ENCODE measurements at places on chromosomes 3 and 15.

DNA sequence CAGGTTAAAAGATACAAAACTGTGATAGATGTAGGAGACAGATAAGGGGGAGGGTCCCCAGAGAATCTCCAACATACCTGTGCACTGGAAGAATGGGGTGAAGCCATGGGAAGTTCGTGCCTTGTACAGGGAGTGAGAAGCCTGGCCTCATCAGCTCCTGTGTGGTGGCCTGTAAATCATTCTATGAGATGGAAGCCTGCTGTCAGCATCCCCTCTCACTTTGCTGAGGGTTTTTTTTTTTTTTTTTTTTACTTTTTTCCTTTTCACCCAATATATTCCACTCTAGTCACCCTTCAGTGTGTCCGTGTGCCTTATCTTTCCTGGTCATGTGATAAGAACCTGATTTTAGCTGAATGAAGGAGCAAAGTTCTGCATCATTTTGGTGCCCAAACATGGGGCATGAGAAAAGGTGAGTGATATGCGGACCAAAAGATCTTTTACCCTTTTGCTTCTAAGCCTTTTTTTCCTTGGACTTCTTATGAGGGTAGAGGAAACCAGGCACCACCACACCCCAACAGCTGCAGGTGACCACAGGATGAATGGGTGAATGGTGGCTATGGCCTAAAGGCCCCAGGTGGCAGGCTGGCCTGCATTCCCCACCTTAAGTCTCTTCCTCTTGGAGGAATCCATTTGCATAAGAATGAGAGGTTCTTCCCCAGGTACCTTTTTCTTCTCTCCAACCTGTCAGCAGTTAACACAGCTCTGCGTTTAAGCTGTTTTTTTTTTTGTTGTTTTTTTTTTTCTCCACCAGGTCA, 1345.0 kb downstream of the NSUN3 start:
- no peak for DNase-seq

GRCh38 chr15:71800835-71801745, 9.3 kb upstream of the NR2E3 start:
- peak; percentile 75 for DNase-seq

- no peak for DNase-seq
These were observed 166.6 kb upstream of the SMAD3 start for GRCh38 chr15:66898656-66899386.

GRCh38 chr15:82648257-82649103, 1.3 kb upstream of the CPEB1 start:
- DNase-seq: no peak

GRCh38 chr15:51229907-51230330, 108.5 kb downstream of the CYP19A1 start:
- DNase-seq: peak; percentile 10

- peak; percentile 33 for DNase-seq
These were observed 77.9 kb downstream of the RPN1 start for GRCh38 chr3:128572644-128573105.

GRCh38 chr3:65508750-65509422, 529.8 kb downstream of the MAGI1 start:
- DNase-seq: no peak

- no peak for DNase-seq
These were observed 203.1 kb downstream of the MINAR1 start for GRCh38 chr15:79635149-79635771.

DNA sequence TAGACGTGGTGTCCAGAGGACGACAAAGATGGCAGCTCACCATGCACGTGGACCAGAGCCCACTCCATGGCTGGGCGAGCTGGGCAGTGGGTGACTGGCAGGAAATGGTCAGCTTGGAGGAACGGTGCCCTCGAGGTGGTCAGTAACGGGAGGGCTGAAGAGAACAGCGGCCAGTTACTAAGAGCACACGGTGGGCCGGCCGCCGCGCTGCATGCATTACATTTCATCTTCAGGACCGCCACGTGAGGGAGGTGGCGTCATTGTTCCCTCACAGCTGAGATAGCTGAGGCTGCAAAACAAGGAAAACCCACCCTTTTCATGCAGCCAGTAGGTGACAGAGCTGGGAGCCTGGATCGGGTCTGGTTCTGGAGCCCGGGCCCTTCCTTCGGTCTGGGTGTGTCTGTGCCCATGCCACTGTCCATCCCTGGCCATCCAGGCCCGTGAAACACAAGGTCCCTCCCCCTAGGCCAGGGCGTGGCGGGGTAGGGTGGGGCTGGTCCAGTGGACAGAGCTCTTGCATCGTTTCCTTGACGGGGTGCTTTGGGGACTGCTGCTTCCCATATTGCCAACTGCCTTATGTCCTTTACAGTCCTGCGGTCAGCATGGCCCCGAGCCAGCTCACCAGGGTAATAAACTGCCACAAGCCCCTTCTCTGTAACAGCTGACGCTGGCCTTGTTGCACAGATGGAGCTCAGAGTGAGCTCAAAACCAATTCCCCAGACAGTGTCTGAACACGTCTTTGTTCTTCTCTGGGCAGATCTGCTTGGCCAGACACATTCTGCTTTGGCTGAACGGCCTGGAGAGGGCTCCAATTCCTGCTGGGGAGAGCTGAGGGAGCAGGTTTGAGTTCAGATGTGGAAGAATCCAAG, 51.8 kb downstream of the RGMA start:
- DNase-seq: no peak

- DNase-seq: peak; percentile 91
These were observed 84.9 kb downstream of the WWTR1 start for GRCh38 chr3:149572796-149573414.

DNA sequence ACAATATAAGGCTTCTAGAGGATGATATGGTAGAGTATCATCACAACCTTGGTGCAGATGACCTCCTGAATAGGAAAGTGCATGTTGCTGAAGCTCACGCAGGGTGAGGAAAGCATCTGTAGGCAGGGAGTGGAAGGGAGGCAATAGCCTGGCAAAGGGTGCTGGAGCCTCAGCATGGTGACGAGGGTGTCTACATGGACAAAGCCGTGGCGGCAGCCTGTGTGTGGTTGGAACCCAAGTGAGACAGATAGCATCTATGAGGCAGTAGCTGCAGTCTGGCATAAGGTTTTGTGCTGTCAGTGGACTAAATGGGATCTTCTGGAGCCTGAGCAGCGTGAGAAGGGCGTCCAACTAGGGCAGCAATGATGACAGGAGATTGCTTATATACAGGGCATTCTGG, 132.5 kb downstream of the DLG1 start:
- DNase-seq: no peak

DNA sequence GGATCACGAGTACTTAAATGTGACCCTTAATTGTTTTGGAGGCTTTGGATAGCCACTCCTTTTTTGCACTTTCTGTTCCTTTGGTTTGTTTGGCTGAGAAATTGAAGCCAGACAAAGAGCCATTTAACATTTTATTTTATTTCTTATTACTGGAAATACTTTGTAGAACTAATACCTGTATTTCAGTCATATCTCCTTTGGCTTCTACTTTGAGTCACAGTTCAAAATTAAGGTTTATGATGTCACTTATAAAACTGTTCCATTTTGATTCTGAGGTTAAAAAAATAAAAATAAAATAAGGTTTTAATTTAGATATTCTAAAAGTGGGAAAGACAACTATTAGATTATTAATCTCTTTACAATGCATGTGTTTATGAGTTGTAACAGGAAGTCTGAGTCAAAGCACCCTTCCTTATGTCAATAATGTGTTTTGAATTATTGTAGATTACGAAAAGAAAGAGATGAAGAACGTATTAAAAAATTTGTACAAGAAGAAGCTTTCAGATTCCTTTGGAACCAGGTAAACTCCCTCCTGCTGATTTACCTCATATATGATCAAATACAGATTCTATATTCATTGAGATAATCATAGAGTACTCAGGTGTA, 16.9 kb upstream of the NXPE3 start:
- no peak for DNase-seq

GRCh38 chr3:108006881-108007331, 83.9 kb downstream of the CD47 start:
- DNase-seq: no peak

- no peak for DNase-seq
These were observed 141.7 kb upstream of the IQSEC1 start for GRCh38 chr3:13214847-13215472.

DNA sequence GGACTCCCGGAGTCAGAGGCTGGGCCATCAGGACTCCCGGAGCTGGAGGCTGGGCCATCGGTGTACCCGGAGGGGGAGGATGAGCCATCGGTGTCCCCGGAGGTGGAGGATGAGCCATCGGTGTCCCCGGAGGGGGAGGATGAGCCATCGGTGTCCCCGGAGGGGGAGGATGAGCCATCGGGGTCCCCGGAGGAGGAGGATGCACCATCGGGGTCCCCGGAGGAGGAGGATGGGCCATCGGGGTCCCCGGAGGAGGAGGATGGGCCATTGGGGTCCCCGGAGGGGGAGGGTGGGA, 719 bp downstream of the MAGEL2 start:
- no peak for DNase-seq

- no peak for DNase-seq
These were observed 12.7 kb downstream of the ZNF35 start for GRCh38 chr3:44661189-44661588.

- no peak for DNase-seq
These were observed 75.2 kb upstream of the SATB1 start for GRCh38 chr3:18500322-18500721.

DNA sequence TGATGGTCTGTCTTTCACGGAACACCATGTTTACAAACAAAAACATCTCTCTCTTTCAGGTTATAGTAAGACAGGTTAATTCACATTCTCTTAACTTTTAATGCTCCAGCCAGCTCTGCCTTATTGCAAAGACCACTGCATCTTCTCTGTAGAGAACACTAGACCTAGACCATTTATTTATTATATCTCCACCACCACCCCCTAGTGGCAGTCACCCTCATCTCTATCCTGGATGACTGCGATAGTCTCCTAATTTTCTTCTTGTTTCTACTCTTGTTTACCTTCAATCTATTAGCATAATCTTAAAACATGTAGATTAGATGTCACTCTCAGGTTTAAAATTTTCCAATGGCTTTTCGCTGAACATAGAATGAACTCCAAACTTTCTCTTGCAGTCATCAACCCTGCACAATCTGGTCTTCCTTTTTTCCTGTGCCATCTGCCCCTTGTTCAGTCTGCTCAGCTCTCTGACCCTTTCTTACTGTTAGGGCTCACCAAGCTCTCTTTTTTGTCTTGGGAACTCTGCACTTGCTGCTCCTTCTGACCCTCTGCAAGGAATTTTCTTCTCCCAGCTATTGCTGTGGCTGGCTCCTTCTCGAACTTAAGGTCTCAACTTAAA, 155.6 kb downstream of the SQOR start:
- peak; percentile 19 for DNase-seq

- DNase-seq: peak; percentile 77
These were observed 33.1 kb downstream of the RAB11A start for GRCh38 chr15:65902373-65902772.

- DNase-seq: peak; percentile 65
These were observed 19.5 kb downstream of the DNAJB11 start for GRCh38 chr3:186589856-186590579.

GRCh38 chr3:165797551-165797950, 39.7 kb downstream of the BCHE start:
- DNase-seq: no peak
